ENCODE measurements at places on chromosomes 1 and 21.

GRCh38 chr1:222250376-222250775 lies 297.5 kb downstream of the HHIPL2 start:
- DNase-seq, result no peak

- no peak for DNase-seq
Measured at GRCh38 chr1:162214202-162214601, 144.7 kb downstream of the NOS1AP start.

- DNase-seq, result no peak
Measured at GRCh38 chr1:17498214-17498613, 41.3 kb upstream of the ARHGEF10L start.

DNA sequence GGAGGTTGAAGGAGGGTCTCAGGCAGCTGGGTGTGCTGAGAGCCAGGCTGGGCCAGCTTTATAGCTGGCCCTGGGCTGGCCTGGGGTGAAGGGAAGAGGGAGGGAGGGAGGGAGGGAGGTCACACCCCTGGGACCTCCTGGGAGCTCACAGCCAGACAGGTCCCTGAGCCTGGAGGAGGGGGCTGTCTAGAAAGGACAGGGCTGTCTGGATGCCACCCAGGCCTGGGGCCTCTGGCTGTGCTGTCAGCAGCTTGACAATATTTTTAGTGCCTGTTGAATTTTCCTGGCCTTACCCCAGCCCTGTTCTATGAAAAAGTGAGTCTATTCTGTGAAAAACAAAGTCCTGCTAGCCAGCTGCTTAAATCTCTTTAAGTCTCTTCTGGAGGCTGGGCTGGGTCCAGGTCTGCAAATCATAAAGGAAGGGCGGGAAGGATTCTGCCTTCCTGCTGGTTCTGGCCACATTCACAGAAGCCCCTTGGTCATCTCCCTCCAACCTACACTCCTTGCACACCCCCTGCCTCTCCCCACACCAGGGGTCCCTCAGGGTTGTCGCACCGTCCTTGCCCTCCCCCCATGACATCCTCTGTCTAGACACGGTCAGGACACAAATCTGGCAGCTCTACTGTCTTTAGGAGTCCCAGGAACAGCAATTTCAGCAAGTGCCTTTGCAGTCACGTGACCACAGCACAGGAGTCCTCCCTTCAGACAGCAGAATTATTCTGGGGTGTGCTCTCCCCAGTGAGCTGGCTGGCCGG lies at the start of gene LEFTY2:
LEFTY2 (minus strand) TSS at position 34 of the 755 bp plus-strand sequence. CDS start 80 bp downstream, outside the sequence.
- DNase-seq, result no peak

DNA sequence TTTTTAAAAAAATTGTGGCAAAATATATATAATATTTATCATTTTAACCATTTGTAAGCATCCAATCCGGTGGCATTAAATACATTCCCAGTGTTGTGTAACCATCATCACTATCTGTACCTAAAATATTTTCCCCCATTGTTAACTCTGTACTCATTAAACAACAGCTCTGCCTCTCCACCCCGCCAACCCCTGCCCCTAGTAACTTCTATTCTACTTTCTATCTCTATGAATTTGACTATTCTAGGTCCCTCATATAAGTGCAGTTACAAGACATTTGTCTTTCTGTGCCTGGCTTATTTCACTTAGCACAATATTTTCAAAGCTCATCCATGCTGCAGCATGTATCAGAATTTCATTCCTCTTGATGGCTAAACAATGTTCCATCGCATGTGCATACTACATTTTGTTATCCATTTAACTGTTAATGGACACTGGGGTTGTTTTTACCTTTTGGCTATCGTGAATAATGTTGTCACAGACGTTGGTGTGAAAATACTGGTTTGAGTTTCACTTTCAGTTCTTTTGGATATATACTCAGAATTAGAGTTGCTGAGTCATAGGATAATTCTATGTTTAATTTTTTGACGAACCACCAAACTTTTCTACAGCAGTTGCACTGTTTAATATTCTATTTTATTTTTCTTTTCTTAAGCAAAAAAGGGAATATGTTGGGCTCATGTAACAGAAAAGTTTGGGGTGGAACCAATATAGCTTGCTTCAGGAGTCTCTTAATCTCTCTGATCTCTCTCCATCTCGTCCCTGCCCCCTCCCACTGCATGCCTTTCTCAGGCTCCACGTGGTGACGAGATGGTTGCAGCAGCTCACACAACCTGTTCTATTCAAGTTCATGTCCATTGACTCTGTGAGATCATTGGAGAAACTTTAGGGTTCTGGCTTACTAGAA lies 25.2 kb upstream of the RCAN1 start:
- DNase-seq, result no peak

GRCh38 chr1:152034654-152035538 lies 1.9 kb downstream of the S100A11 start:
- peak; percentile 60 for DNase-seq

DNA sequence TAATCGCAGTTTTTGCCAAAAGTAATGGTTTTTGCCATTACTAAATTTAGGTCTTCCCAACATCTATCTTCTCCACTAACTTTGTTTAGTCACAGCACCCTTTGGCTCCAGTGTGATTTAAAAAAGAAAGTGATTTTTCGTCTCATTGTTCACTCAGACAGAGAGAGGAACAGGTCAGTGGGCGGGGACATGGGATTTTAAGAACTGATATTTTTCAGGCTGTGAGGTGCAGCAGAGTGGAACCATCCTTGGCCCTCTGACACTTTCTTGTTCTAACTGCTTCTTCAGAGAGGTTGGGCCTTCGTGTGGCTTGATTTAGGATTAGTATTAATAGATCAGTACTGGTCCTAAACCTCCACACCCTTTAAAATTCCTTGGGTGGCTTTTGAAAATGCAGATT lies 38.8 kb downstream of the CASQ2 start:
- no peak for DNase-seq

GRCh38 chr1:228286505-228287417 lies 78.9 kb downstream of the OBSCN start:
- DNase-seq, result peak; percentile 8

DNA sequence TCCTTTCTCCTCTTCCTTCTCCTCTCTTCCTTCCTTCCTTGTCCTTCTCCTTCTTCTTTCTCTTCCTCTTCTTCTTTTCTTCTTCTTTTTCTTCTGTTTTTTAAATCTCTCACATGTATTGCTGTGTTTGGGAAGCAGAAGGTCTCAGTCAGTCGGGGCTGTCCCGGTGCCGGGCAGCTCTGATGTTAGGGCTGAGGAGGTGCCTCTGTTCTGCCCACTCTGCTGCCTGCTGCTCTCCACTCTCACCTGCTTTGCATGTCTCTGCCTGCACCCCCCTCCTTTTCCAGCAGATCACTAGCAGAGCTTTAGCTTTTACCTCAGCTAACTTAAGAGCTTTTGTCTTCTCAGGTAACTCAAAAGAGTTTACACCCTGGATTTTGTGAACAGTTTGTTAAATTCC lies 276.6 kb downstream of the CHRM3 start:
- DNase-seq, result no peak

- no peak for DNase-seq
Measured at GRCh38 chr21:44779417-44780136, 22.0 kb downstream of the UBE2G2 start.

DNA sequence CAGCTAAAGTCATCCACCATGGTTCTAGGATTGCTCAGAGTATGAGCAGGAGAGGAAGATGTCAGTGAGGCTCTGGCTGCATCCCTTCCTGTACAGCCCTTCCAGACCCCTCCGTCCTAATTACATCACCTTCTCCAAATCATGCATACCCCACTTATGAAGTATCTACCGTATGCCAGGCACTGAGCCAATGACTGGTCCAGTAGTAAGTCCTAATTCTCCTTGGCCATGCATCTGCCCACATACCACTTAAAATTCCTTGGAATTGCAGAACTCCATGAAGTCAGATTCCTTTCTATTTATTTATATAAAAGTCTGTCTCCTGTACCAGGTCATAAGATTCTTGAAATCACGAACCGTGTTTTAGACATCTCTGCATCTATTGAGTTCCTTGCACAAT lies 106.1 kb downstream of the SEC16B start:
- no peak for DNase-seq

DNA sequence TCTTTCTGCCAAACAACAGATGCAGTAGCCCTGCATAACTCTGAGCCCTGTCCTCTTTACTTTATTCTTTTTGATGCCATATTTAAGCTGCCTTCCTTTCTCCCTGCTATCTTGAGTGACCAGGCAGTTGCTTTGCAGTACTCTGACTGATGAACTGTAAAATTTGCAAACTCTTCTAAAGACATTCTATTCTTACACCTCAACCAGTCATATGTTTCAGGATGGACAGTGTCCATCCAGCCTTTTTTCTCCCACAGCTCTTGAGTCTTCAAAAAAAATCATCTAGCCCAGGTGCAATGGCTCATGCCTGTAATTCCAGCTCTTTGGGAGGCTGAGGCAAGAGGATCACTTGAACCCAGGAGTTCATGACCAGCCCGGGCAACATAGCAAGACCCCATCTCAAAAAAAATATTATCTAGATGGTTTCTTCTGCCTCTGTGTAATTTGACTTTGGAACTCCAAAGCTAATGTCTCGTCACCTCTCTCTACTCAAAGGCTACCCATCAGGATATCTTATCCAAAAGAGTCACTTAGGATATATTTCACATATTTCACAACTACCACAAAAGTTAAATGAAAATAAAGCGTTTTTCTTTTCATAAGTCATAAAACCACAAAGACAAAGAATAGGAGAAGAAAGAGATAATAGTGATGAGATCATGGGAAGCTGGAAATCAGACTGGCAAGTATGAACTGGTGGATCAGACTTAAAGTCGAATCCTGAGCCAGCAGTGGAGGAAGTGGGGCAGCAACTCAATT lies 54.6 kb upstream of the IPO9 start:
- no peak for DNase-seq

GRCh38 chr1:220828950-220829586 lies 42.4 kb downstream of the MTARC1 start:
- DNase-seq, result no peak

DNA sequence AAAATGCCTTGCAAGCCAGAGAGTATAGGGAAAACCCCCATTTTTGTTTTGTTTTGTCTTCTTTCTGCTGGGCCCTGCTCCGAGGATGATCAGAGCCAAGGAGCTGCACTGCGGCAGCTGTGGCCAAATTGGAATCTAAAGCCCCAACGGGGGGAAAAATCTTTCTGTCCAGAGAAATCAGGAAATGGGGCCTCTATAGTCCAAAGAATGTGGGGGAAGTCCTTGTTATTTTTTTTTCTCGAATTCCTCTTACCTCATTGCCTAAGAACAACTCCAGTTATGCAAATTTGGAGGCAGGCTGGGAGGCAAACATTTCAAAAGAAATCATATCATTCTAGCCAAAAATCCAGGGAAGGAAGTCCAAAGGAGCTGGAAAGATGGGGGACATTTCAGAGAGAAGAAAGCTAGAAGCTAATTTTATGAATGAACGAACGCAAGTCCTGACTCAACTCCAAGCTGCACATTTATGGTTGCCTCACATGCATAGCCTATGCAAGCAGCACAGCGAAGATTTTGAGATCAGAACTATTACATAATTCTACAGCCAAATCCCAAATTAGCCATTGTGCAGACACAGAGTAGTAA lies 263.2 kb downstream of the KCTD3 start:
- DNase-seq, result no peak

GRCh38 chr21:30072496-30072895 lies 94.1 kb downstream of the CLDN17 start:
- DNase-seq, result no peak

- no peak for DNase-seq
Measured at GRCh38 chr1:56931686-56932085, 34.1 kb downstream of the C8B start.

- DNase-seq, result no peak
Measured at GRCh38 chr1:34914958-34915357, 14.5 kb downstream of the DLGAP3 start.

DNA sequence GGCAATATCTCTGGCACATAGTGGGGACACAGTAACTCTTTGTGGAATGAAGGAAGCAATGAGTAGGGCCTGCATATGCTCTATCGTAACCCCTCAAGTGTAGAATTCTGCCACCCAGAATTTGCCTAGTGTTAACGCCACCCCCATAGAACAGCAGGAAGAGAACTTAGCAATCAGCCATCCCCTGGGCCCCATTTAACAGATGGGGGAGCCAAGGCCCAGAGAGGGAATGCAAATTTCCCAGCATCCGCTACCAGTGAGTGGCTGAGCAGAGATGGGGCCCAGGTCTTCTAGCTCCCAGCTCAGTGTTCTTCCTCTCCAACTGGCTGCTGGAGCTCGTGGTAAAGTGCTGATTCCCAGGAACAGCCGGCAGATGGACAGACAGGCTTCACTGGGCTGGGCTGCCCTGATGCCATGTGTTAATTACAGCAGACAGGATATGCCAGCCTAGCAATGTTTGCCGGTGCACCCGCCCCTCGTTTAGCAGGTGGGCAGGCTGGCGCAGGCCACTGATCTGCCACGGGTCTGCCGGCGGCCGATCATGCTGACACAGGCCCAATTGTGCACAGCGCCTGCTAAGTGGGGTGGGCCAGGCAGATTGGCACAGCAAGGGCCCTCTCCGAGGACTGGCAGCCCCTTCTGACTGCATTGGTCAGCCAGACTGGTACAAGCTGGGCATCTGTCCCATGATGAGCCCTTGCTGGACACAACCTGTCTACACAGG lies 171.9 kb downstream of the IGSF21 start:
- no peak for DNase-seq

DNA sequence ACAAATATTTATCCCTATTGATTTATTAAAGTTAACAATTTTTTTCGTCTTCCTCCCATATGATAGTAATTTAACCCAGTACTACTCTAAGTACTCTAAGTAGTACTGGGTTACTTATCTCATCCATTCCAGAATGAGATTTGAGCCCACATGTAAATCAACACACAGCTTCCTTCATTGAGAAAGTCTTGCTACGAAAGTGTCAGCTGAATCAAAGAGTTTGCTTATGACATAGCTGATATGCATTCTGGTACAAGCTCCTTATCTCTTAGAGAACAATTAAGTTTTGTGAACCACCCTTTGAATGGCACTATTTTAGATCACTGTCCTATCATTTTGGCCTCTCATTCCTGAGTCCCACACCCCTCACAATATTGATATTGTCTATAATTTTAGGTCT lies 2.4 kb upstream of the SLC44A3 start:
- no peak for DNase-seq

GRCh38 chr1:45673956-45674355 lies 12.4 kb downstream of the GPBP1L1 start:
- DNase-seq, result no peak

- DNase-seq, result no peak
Measured at GRCh38 chr1:39960431-39960958, 5.5 kb downstream of the MFSD2A start.

DNA sequence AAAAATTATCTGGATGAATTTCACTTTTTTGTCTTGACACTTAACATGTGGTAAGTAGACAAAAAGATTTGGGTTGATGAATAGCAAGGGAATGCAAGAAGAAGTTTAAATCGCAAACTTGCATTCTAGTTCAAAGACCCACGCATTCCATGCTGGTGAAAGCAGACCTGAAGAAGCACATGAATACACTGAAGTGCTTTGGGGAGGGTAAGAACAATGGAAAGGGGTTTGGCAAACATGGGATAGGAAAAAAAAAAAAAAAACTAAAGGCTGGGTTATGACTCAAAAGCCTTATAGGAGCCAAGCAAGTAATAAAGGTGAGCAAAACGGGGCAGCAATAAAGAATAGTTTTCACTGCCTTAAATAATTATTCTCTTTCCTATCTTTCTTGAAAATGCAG lies 450.2 kb downstream of the LMO4 start:
- DNase-seq, result no peak

All from left cardiac atrium (tissue), 4 donors.